Osteocyte (in vitro differentiated cells): ENCODE measurements at places on chromosomes 11 and 22.

- no peak overlapping the region for H3K27ac ChIP-seq
- H3K36me3 ChIP-seq: peaks cover 10% of the 10 kb centered on the region
- DNase-seq: no peak
- peaks cover 3% of the 10 kb centered on the region for H3K4me1 ChIP-seq
Observed at GRCh38 chr11:29025001-29025400, 916.8 kb downstream of the METTL15 start.

DNA sequence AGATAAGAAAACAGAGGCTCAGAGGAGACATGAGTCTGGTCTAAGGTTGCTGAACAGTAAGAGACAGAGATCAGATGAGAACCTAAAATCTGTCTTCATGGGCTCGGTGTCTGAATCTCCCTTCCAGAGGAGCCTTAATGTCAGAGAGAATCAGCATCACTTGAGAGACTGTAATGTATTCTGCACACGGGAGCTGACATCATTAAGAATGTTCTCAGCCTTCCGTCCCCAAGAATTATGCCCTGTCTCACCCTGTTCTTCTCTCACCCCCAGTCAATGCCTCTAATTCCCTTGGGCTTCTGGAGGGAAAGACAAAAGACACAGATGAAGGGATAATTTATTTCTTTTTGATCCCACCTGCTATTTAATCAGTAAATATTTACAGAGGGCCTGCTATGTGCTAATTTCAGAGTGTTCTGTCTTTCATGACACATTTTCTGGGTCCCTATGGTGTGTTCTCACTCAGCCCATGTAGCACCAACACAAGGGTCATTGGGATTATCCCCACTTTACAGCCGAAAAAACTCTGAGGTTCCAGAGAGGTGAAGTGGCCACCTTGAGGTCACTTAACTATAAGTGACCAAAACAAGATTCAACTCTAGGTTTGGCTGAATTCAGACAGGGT is 61.8 kb downstream of the CD82 start:
- peak overlapping the region; percentile 61 for H3K27ac ChIP-seq
- H3K4me1 ChIP-seq: peaks cover 20% of the 10 kb centered on the region
- DNase-seq: no peak
- no peaks in the 10 kb centered on the region for H3K27me3 ChIP-seq

DNA sequence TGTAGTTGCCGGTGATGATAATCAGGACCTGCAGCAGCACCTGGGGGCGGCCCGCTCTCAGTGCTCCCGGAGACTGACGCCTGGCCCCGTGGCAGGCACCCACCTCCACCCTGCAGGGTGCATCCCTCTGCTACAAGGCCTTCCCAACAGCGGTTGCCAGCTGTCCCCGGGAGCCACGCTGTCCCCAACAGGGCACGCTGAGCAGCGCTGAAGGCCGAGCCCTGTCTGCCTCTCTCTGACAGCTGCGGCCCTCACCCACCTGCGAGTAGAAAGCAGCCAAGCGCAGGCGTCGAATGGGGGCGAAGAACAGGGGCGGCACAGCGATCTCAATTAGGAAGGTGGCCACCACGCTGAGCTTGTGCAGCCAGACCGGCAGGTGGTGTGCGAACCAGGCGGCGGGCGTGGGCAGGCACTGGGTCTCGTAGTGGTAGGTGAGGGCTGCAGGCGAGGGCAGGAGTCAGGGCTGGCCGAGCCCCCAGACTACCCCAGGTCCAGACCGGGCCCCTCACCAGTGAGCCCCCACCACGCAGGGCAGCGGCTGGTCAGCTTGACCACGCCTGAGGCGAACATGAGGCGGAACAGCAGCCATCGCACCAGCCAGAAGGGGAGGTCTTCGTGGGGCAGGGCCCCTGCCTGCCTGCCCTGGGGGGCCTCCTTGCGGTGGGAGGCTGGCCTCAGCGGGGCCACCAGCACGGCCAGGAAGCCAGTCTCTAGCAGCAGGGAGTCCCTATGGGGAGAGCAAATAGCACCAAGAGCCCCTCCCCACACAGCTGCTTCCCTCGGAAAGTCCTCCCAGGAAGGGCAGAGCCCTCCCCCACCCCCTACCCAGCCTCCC is 1.5 kb downstream of the LMF2 start:
- peaks cover 16% of the 10 kb centered on the region for H3K4me1 ChIP-seq
- no peaks in the 10 kb centered on the region for H3K36me3 ChIP-seq

- H3K36me3 ChIP-seq: peaks cover 2% of the 10 kb centered on the region
- no peak for DNase-seq
- peak overlapping the region; percentile 90 for H3K27ac ChIP-seq
- H3K4me1 ChIP-seq: peaks cover 42% of the 10 kb centered on the region
- no peaks in the 10 kb centered on the region for H3K27me3 ChIP-seq
Observed at GRCh38 chr22:31106001-31106571, 1.3 kb downstream of the SELENOM start.

- no peaks in the 10 kb centered on the region for H3K27me3 ChIP-seq
- H3K4me1 ChIP-seq: peaks cover 25% of the 10 kb centered on the region
- DNase-seq: no peak
- H3K27ac ChIP-seq: no peak overlapping the region
- H3K36me3 ChIP-seq: peaks cover 40% of the 10 kb centered on the region
Observed at GRCh38 chr11:125320347-125321076, 156.0 kb downstream of the PKNOX2 start.

DNA sequence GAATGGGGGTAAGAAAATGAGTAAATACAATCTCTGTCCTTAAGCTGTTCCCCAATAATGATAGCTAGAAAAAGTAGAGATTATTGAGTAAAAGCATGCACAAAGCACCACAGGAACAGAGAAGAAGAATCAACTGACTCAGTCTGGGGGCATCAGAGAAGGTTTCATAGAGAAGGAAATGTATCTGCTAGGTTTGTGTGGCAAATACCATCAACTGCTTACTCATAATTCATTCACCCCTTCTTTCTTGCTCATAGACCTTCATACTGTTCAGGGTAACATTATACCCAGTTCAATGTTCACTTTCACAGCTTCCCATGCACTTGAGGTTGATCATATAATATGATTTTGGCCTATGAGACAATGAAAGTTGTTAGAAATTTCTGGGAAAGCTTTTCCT is 85.2 kb upstream of the SCUBE2 start:
- peaks cover 11% of the 10 kb centered on the region for H3K4me1 ChIP-seq
- H3K36me3 ChIP-seq: peaks cover 67% of the 10 kb centered on the region
- H3K27me3 ChIP-seq: no peaks in the 10 kb centered on the region
- no peak overlapping the region for H3K27ac ChIP-seq
- DNase-seq: no peak

- H3K4me1 ChIP-seq: no peaks in the 10 kb centered on the region
- no peaks in the 10 kb centered on the region for H3K27me3 ChIP-seq
- no peak overlapping the region for H3K4me3 ChIP-seq
Observed at GRCh38 chr11:40203606-40204005, 1255.8 kb downstream of the LRRC4C start.
